ENCODE measurements at places on chromosomes 7 and 10.
A peak's percentile ranks its signal among the peaks of the same experiment; 100 is the strongest.

DNA sequence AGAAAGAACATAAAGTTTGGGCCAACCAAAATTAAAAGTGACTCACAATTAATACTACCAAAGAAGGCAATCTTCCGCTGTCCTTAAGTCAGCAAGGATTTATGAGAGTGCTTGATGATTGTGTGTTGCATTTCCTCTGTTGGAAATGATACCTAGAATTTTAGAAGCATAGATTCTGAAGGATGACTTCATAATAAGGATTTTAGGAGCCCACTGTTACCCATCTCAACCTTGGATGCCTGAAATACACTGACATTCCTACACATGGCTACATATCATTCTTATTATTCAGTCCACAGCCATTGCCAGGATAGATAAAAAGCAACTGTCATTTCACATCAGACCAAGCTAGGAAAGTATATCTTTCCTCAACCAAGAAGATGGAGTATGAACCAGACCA lies 823.8 kb downstream of the LRMDA start:
- no peak for ATAC-seq

DNA sequence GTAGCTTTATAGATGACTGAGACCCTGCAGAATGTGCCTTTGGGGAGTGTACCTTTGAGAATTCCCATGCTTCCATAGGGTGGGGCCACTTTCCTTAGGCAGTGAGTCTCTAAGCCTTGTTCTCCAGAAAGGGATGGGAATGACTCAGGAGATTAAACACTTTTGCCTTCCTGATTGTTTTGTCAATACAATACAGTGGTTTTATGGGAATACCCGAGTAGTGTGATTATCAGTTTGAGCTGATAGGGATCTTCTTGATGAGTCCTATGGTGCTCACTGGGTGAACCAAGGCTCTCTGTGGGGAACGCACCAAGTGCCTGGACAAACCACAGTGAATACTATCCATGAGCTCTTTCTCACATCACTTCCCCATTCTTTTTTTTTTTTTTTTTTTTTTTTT lies 6.3 kb downstream of the MYOF start:
- ATAC-seq: peak; percentile 27

DNA sequence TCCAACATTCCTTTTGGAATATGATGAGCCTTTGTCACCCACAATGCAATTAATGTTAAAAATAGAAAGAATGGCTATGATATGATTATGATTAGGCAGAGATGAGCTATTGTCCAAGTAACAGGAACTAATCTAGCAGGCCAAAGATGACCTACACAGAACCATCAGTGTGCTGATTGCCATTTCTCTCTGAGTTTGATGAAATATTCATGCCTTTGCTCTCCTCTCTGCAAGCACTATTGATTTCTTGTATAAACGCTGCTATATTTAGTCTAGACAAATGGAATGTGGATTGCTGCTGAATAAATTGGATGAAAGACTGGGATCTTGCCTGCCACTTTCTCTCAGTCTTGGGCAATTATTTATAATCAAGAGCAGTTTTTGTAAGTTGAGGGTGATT lies 85.4 kb downstream of the HDAC9 start:
- ATAC-seq: peak; percentile 99

DNA sequence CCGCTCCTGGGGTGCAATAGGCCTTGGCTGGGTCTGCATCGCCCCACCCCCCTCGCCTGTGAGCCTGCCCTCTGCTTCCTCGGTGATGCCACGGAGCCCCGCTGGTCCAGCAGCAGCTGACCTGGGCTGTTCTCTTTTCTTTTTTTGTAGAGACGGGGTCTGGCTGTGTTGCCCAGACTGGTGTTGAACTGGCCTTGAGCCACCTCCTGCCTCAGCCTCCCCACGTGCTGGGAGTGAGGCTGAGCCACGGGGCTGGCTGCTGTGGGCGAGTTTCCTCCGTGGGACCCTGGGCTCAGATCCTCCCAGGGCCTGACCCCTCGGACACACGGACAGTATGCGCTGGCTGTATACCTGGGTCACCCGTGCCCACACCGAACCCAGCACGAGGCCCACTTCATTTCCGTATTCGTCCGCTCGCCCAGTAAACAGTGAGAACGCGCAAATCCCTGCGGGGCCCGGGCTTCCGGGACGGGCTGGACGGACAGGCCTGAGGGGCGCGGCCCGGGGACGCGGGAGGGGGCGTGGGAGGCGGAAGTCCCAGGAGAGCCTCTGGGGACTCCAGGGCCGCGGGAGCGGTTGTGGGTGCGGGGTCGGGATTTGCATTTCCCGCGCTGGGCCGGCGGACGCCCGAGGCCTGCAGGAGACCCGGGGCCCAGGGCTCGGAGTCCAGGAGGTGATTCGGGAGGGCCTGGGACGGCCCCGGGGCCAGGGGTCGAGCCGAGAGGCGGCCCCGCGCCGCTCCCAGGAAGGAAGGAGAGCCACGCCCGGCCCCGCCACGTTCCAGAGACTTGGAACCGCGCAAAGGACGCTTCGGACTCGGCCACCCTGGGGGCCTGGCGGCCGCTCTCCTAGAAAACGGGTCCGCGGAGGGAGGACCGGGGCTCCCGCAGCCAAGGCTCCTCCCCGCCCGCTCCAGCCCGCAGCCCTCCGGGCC lies 57.7 kb upstream of the DNAJB6 start:
- ATAC-seq: peak; percentile 41

DNA sequence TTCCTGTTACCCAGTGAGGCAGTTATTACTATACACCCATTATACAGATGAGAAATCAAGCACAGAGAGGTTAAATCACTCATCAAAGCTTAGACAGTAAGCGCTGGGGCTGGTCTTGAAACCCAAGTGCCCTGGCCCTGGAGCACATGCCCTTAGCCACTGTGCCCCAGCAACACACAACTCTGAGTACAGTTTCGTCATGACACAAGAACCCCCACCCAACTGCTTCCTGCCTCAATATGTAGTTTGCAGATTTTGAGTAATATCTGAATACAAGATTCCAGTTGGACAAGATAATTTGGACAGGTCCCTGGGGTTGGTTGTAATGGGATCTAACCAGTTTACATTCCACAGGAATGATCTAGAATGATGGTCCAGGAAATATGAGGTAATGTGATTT lies 62.8 kb downstream of the SH3PXD2A start:
- no peak for ATAC-seq

DNA sequence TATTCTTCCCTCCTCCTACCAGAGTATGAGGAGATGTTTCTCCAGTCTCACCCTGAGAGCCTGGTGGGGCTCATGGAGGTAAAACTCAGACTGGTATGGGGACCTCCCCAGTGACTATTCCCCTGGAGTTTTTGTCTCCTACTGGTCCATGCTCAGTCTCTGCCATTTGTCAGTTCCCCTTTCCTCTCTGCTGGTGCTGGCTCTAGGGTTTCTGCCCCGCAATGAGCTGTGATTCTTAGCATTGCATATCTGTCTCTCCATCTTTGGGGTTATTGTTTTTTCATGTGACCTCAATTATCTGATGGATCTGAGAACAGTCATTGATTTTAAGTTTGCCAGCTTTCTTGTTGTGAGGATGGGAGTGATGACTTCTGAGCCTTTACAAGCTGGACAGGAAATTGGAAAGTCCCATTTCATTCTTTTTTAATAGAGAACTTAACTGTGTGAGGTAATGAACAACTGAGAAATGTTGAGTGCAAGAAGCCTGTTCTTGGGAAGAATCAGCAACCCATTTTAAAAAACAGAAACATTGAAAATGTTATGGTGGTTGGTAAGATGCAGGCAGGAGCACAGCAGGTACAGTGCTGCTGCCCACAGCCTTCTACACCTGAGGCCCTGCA lies 26.9 kb downstream of the NACAD start:
- ATAC-seq: no peak

DNA sequence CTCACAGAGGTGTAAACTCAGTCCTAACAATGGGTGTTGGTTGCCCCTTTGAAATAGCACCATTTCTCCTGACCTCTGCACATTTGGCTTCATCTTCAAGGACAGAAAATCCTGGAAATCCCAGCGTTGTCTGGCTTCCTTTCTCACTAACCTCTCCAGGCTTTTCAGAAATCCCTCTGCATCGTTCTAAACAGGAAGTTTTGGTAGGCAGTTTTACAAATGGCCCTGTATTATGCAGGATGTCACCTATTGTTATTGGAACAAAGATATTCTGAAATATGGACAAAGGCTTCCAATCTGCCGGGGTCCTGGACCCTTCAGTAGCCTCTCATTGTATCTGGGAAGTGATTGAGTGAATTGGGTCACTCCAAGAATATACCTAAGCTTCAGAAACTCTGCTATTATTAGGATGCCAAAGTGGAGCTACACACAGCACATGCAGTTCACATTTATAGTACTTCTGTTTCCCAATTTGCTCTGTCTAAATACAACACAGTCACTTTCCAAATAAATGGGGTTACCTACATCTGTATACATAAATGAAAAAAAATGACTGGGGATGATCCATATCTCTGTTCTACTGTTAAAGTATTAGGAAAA lies 134.8 kb upstream of the KLF6 start:
- peak; percentile 62 for ATAC-seq

DNA sequence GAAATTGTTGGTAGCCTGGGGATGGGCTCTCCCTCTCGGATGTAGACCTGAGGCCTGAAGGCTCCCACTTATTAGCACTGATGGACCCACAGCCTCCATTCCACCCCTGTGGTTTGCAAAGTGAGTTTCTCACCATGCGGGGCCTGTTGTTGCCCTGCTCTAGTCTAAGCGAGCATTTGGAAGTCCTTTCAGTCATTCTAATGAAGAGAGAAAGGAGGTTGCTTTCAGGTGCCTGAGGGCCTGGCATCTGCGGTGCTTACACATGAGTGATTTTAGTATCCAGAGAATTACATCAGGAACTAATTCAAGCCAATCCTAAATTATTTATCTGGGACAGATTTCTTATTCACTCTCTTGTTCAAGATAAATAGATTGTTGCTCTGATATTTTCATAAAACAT lies 61.6 kb downstream of the NAMPT start:
- no peak for ATAC-seq

DNA sequence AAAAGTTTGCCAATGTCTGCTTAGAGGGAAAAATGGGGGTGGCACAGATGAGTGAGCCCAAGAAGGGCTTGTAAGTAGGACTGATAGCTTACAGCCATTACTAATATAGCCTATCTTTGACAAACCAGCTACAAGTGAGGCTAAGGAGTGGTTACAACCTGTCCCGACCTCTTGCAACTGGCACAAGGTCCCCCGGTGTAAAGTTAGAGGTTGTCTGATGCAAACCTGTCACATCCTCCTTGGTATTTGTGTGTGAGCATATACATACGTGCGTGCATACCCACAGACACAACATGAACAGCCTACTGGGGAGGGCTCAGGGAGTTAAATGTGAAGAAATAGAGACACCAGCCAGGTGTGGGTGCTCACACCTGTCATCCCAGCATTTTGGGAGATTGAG lies 14.6 kb downstream of the ADAP1 start:
- ATAC-seq: no peak

DNA sequence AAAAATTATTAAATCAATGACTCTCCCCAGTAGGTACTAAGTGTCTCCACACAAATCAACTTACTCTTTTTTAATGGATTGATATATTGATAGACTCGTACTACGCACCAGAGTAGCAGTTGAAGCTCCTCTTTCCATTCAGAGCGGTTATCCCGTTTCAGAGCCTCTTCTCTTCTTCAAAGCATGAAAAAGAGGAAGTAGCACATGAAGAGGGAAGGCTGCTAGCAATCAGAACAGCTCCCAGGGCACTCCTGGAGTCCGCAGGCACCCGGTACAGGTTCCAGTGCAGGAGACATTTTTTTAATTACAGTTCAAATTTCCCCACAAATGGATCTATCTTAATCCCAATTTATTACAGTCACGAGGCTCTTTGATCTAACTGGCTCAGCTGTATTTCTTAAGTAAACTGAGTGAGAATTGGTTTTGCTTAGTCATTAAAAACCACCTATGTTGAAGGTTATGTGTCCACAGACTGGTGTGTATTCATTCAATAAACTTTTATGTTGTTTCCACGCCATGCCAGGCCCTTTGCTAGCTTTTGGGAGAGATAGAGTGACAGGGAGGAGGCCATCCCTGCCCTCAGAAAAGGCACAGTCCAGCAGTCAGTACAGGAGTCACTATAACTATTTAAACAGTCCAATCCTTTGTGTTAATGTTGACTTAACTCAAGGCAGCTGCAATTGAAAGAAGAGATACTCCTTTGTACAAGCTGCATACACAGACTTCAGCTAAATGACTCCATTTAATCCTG lies 32.1 kb upstream of the CALN1 start:
- ATAC-seq: no peak

GRCh38 chr7:55587687-55588378 lies 15.5 kb upstream of the VOPP1 start:
- no peak for ATAC-seq

DNA sequence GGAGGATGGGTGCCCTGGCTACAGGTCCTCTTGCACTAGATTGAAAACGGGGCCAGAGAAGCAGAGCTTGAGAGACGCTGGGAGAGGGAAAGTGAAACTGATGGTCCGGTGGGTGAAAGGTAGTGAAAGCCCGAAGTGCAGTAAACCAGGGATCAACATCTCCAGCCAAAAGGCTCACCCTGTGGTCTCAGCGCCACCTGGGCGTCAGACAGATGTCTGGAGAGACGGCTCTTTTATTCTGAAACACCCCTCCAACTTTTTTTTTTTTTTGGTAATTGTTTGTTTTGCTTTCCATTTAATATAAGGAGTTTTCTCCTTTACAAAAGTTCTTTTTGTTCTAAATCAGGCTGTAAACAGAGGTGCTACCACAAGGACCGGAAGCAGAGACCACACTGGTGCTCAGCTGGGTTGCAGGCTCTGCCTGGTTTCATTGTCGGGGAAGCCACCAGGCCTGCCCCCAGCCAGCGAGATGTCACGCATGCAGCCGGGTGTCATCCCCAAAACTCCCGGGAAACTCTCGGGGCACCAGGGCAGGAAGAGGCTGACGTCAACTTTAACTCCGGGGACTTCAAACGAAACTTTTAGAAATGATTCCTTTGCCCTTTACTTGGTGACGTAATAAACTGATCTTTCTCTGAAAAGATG lies 11.2 kb downstream of the IL2RA start:
- ATAC-seq: no peak

DNA sequence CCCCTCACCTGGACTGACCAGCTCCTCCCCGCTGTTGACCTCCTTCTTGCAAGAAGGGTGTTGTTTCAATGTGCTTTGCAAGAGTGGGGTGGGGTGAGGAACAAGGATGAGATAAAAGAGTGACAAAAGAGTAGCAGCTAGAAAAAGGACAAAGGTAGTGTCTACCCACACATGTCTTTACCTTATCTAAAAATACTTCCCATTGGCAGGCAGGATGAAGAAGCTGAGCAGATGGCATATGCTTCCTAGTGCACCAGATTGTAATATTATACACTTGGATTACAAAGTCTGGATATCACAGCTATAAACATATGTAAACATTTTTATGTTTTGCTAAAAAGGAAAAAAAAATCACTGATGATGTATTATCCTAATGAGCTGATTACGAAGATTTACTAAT lies 34.5 kb downstream of the CHN2 start:
- no peak for ATAC-seq

GRCh38 chr7:66523409-66523808 lies 105.3 kb upstream of the KCTD7 start:
- ATAC-seq: no peak

DNA sequence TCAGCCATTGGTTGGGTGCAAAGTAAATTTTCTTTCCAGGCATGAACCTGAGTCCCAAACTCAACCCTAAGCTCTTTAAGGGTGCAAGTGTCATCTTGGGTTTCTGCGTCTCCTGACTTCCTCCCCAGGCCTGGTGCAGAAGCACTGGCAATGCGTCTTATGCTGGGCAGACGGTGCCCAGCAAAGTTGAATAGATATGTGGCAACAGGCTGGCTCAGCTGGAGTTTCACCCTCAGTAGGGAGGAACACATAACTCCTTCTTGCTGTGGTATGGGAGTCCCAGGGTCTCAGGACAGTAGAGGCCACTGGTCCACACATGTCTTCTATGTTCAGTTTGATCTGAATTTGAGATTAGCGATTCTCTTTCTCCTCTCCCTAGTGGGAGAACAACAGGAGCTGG lies 181.3 kb downstream of the RPS24 start:
- ATAC-seq: no peak
